ENCODE measurements at places on chromosomes 1 and 21. TPM values are rescaled to one million over a fixed set of nuclear protein-coding genes. Genes with fewer than 3 reads are reported as not detected.

C8A gene
- not detected for total RNA-seq

DEPDC1 gene
- 7.3 TPM for total RNA-seq

CADM3 gene
- 100 TPM for total RNA-seq

PTPRF gene
- total RNA-seq = 75.7 TPM

MPZ gene
- total RNA-seq = 1.1 TPM

FCRL1 gene
- 0.18 TPM for total RNA-seq

All from cerebellum (tissue), 4 donors.